ENCODE measurements at places on chromosomes 7 and 10. TPM values are rescaled to one million over a fixed set of nuclear protein-coding genes. Genes with fewer than 3 reads are reported as not detected.

GRCh38 chr10:71615538-71616329, 103.8 kb downstream of the C10orf105 start:
- no peak for DNase-seq

- no peak for DNase-seq
Measured at GRCh38 chr10:18879284-18879683, 169.3 kb upstream of the MALRD1 start.

GRCh38 chr7:114478384-114478783, 63.8 kb downstream of the FOXP2 start:
- no peak for DNase-seq

GRCh38 chr7:931871-932650, 22.4 kb downstream of the ADAP1 start:
- no peak for DNase-seq

DNA sequence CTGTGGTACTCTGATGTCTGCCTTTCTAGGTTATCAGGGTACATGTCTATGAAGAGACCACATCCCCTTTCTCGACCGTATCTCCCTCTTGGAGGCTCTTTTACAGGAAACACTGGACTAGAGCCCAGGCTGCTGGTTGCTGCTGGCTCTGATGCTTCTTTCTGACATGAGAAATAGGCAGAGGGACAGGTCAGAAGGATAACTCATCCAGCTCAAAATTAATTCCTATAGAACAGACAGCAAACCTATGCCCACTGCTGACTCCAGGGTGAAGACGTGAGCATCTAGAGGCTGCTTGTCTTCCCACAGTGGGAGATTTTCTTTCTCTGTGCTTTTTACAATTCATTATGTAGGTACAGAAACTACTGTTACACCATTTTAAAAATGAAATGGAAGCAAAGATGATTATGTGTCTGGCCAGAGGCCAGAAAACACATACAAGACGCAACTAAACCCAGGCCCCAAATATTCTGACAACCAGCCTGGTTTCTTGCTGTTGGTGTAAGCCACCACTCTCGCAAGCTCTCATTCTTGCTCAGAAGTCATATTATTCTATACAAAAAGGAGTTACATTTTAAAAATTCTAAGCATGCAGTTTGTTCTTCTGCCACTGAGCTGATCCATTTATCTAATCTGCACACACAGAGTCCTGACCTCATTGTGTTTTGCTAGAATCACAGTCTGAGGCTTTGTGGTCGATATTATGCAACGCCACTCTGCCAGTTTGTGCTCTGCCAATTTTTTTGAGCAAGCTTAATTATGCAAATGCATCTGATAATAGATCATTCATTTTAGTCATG, 424.3 kb downstream of the KIF20B start:
- DNase-seq = no peak

DNA sequence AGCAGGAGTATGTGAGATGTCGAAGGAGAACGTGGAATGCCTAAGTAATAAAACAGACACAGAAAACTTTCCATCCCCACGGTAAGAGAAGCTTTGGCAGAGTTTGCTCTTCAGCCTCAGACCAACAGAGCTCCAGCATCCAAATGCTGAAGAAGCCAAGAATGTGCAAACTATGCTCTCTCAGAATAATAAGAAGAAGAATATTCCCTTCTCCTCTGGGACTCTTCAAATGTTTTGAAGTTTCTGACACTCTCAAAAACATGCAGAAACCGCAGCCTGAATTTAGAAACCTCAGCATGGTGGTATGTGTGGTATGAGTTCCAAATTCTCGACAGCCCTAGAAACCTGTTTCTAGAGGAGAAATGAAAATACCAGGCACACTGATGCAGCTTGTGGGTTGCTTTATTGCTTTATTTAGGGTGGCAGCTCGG, 113.3 kb downstream of the KCNMA1 start:
- DNase-seq = no peak

The NUPR2 gene
- total RNA-seq = not detected

The KIF11 gene
- total RNA-seq = 76.9 TPM

The TMEM248 gene
- total RNA-seq = 84.8 TPM

The FANK1 gene
- not detected for total RNA-seq

The OR6V1 gene
- total RNA-seq = not detected

The ITIH5 gene
- total RNA-seq = not detected

Data from activated CD8-positive, alpha-beta memory T cell treated with anti-CD3 and anti-CD28 coated beads, Interleukin-2, amount 10 ng/mL, durations not matched to agents 7 days and 5 days (primary cell).